ENCODE measurements at places on chromosomes 2 and 18.

DNA sequence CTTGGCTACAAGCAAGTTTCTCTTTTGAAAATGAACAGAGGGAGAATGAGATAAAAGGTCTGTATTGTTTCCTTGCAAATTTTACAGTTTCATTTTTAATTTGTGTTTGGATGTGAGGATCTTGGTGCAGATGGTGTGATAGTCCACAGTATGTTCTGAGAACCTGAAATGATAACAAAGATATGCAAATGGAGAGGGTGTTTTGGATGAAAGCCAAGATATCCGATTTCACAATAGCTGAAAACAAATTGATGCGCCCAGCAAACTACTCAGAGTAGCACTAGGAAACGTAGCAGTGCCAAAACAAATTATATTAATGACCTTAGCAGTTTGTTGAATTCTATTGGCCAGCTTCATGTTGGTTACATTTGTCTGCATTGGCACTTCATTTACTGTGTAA, 683.5 kb downstream of the TMEM182 start:
- peak; percentile 73 for DNase-seq

- DNase-seq: no peak
Observed at GRCh38 chr2:69576880-69577279, 66.7 kb downstream of the AAK1 start.

DNA sequence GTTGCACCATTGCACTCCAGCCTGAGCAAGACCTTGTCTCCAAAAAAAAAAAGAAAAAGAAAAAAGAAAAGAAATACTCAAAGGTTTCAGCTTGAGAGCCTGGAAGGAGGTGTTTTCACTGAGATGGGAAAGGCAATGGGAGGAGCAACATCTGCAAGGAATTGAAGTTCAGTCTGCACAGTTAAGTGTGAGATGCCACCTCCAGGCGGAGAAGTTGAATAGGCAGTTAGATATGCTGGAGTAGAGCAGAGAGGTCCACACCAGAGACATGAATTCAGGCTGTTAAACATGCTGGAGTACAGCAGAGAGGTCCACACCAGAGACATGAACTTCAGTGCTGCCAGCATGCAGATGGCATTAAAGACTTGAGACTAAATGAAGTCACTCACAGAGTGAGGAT, 41.4 kb upstream of the DTNB start:
- DNase-seq: no peak

DNA sequence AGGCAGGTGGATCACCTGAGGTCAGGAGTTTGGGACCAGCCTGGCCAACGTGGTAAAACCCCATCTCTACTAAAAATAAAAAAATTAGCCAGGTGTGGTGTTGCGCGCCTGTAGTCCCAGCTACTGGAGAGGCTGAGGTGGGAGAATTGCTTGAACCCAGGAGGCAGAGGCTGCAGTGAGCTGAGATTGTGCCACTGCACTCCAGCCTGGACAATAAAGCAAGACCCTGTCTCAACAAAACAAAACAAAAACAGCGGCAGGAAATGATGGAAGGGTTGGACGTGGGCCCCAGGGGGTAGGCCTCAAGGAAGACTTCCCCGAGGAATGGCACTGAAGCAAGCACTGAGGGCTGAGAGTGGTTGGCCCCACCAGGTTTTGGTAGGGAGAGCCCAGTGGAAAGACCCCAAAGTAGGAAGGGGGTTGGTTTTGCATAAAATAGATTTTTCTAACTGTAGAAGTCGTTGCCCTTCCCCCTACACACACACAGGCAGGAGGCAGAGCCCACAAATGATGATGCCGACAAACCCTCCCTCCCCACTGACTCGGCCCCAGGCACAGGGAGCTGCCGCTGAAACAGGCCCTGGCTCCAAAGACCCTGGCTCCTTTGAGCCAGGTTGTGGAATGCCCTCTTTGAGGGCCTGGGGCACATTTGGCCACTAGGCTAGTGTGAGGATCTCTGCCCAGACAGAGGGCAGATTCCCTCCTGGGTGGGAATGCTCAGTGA, 104.8 kb downstream of the CABLES1 start:
- DNase-seq: no peak

DNA sequence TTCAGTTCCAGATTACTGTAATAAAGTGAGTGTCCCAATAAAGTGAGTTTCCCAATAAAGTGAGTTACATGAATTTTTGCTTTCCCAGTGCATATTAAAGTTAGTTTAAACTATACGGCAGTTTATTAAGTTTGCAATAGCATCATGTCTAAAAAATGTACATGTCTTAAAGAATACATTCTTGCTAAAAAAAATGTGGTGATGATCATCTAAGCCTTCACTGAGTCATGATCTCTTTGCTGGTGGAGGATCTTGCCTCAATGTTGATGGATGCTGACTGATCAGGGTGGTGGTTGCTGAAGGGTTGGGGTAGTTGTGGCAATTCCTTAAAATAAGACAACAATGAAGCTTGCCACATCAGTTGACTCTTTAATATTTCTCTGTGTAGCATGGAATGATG, 664.2 kb downstream of the TDRD15 start:
- DNase-seq: no peak

Data from NCI-H1105 (cell line).